ENCODE measurements at places on chromosomes 4 and X.

GRCh38 chrX:19958552-19959486 is 32.0 kb downstream of the BCLAF3 start:
- DNase-seq, result no peak

GRCh38 chr4:138775890-138776289 is 239.7 kb upstream of the NOCT start:
- no peak for DNase-seq

DNA sequence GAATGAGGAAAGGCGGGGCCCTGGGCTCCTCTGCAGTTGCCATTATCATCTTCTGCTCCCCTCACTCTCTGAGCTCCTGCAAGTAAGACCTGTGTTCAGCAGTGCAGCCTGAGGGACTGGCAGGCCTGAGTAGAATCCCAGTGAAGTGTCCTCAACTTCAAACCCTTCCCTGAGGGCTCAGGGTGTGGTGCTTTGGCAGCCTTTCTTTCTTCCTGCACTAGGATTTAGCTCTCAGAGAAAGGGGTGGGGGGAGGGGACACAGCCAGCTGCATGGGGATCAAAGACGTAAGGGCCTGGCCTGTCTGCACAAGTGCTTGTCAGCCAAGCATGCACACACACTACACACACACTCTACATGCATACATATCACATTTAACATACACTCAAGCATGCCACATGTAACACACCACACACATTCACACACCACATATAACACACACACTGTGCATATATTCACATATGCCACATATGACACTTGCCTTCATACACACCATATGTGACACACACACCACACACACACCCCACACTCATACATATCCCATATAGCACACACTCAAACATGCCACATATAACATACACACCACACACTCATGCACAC is 223.4 kb upstream of the RPL34 start:
- no peak for DNase-seq

GRCh38 chr4:5952286-5952974 is 59.5 kb upstream of the CRMP1 start:
- DNase-seq, result no peak

DNA sequence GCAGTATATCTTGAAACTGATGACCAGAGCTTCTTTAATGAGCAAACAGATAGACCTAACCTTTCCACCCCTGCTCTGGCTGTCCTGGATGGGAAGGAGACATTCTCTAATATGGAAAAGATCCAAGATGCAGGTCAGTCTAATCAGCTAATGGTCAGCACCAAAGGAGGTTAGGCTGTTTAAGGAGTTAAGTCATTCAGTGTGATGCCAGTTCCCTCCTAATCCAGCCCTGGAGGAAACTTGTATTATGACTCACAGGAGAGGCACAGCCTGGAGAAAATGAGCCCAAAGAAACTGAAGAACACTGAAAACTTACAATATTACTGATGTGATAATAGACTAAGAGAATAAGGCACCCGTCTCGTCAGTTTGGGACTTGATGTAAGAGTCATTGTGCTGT is 323.0 kb downstream of the HNRNPD start:
- no peak for DNase-seq

Data from iPS DF 19.7 (cell line).